ENCODE measurements at places on chromosomes 6 and 20.

GRCh38 chr20:25622049-25622448 lies 1.8 kb downstream of the NANP start:
- peaks cover 23% of the 10 kb centered on the region for H3K4me1 ChIP-seq
- no peak overlapping the region for H3K4me3 ChIP-seq
- no peaks in the 10 kb centered on the region for H3K27me3 ChIP-seq
- DNase-seq, result no peak
- no peaks in the 10 kb centered on the region for H3K36me3 ChIP-seq
- H3K27ac ChIP-seq, result no peak overlapping the region

- no peak overlapping the region for H3K27ac ChIP-seq
- no peaks in the 10 kb centered on the region for H3K36me3 ChIP-seq
- H3K27me3 ChIP-seq, result no peaks in the 10 kb centered on the region
- no peaks in the 10 kb centered on the region for H3K4me1 ChIP-seq
- no peak overlapping the region for H3K4me3 ChIP-seq
Measured at GRCh38 chr6:81226957-81227356, 525.5 kb downstream of the TENT5A start.

GRCh38 chr20:16292226-16292880 lies 280.9 kb downstream of the KIF16B start:
- no peaks in the 10 kb centered on the region for H3K4me1 ChIP-seq
- no peak overlapping the region for H3K27ac ChIP-seq
- no peaks in the 10 kb centered on the region for H3K27me3 ChIP-seq
- no peaks in the 10 kb centered on the region for H3K36me3 ChIP-seq
- no peak overlapping the region for H3K4me3 ChIP-seq

- peaks cover 85% of the 10 kb centered on the region for H3K27me3 ChIP-seq
- H3K36me3 ChIP-seq, result no peaks in the 10 kb centered on the region
- no peak overlapping the region for H3K27ac ChIP-seq
- DNase-seq, result no peak
Measured at GRCh38 chr20:47815416-47815806, 30.1 kb upstream of the SULF2 start.

DNA sequence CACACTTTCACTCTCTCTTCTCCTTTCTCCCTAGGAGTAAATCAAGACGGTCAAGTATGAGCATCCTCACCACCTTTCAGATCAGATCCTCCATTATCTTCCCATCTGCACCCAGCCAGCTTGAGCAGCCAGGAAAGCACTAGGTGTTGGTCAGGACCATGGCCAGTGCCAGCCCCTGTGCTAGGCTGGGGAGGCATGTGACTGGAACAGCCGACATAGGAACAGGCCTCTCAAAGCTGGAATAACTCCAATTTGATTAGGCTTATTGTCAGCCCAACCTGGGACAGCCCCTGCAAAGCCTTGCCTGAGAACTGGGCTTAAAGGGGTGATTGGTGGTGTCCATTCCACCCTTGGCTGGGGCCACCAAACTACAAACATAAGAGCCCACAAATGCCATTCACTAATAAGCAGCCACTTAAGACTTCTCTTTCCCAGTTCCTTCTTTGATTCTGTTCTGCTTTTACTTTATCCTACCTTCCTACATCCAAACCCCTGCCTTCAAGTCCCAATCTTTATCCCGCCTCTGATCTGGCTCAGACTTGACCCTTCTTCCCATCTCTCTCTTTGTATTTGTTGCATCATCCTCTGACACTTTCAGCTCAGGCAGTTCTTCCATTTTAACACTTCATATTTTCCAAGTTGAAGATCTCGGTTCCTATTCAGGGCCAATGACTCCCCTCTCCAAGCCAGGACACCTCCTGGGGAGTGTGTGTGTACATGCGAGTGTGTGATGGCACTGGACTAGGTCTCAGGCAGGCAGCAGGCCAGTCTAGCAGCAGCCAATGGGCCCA lies 4.5 kb upstream of the TREM2 start:
- peaks cover 15% of the 10 kb centered on the region for H3K27me3 ChIP-seq
- no peaks in the 10 kb centered on the region for H3K4me1 ChIP-seq
- DNase-seq, result no peak
- H3K36me3 ChIP-seq, result no peaks in the 10 kb centered on the region
- H3K4me3 ChIP-seq, result no peak overlapping the region
- no peak overlapping the region for H3K27ac ChIP-seq

DNA sequence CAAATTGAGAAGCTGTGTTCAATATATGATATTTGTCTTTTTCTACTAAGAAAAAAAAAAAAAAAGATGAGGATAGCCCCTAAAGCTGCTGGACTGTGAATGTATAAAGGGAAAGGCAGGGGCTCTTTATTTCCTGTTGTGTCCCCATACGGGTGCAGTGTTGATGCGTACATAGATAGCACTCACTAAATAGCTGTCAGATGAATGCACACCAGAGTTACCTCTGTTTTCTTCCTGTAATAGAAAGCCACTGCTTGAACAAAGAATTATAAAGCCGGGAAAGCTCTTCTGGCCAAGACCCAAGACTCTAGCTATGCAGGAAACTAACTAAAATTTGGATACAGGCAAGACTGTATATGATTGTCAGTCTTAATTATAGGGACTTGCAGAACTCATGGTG lies 260.0 kb downstream of the FARS2 start:
- H3K4me3 ChIP-seq, result no peak overlapping the region
- no peaks in the 10 kb centered on the region for H3K27me3 ChIP-seq
- no peak for DNase-seq
- H3K4me1 ChIP-seq, result no peaks in the 10 kb centered on the region
- H3K27ac ChIP-seq, result no peak overlapping the region
- no peaks in the 10 kb centered on the region for H3K36me3 ChIP-seq

DNA sequence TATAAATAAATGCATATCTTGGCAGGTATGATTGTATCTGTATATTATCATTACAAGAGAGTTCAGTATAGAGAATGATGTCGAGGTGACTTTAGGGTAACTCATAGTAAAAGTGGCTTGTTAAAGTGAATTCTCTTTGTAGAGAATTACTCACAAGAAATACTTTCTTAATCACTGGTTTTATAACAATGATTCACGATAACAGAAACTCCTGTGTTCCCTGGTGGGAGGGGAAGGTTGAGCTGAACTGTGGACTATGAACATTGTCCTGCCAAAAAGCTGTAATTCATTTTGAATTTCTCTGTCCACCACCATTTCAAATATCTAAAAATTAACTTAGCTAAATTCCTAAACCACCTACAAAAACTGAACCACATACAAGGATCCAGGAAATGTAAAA lies 7.7 kb downstream of the TPMT start:
- H3K27me3 ChIP-seq, result no peaks in the 10 kb centered on the region
- DNase-seq, result no peak
- H3K4me1 ChIP-seq, result no peaks in the 10 kb centered on the region
- peaks cover 3% of the 10 kb centered on the region for H3K36me3 ChIP-seq
- no peak overlapping the region for H3K27ac ChIP-seq

GRCh38 chr6:11416936-11417576 lies 120.5 kb upstream of the TMEM170B start:
- no peak overlapping the region for H3K4me3 ChIP-seq
- no peaks in the 10 kb centered on the region for H3K4me1 ChIP-seq
- H3K36me3 ChIP-seq, result no peaks in the 10 kb centered on the region

- no peaks in the 10 kb centered on the region for H3K27me3 ChIP-seq
- peaks cover 12% of the 10 kb centered on the region for H3K4me1 ChIP-seq
- no peak overlapping the region for H3K4me3 ChIP-seq
- no peak for DNase-seq
Measured at GRCh38 chr6:116518621-116519368, 7.4 kb downstream of the CALHM5 start.

DNA sequence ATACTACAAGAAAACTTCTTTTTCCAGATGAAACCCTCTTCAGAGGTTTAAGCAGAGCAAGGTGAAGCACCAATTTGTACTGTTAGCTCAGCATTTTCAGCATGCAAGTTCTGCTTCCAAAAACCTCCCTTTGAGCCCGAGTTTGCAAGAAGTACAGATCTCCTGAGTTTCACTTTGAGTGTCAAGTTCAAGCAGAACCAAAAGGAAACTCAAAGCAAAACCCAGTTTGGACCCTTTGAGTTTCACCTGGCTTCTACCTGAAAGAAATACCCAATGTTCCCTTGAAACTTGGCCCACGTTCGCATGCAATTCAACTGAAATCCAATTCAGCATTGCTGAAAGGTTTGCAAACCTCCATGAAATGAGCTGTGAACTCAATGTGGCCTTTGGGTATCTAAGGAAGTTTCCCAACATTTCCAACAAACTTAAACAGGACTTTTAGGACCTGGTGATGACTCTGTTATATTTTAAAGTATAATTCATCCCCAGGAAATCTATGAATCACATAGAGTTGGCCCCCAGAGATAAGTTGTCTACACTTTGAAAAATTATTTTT lies 62.9 kb upstream of the HBS1L start:
- H3K4me1 ChIP-seq, result peaks cover 10% of the 10 kb centered on the region
- no peaks in the 10 kb centered on the region for H3K27me3 ChIP-seq
- H3K36me3 ChIP-seq, result no peaks in the 10 kb centered on the region
- no peak overlapping the region for H3K4me3 ChIP-seq
- H3K27ac ChIP-seq, result no peak overlapping the region
- no peak for DNase-seq

DNA sequence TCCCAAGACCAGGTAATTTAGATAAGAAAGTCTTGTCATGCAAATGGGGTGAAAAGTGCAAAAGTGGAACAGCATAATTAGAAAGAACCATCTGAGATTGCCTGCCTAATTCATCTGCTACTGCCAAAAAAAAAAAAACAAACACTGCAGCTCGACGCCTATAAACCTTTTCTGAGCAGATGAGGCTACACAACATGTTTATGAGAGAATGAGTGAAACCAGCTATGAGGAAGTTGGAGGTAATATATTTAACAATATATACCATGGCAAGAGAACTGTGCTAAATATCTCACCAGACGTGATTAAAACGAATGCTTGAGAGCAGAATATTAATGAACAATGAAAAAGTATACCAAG lies 50.0 kb downstream of the LAMA4 start:
- no peak overlapping the region for H3K4me3 ChIP-seq
- peaks cover 17% of the 10 kb centered on the region for H3K36me3 ChIP-seq
- H3K27me3 ChIP-seq, result no peaks in the 10 kb centered on the region
- no peak overlapping the region for H3K27ac ChIP-seq
- no peak for DNase-seq

DNA sequence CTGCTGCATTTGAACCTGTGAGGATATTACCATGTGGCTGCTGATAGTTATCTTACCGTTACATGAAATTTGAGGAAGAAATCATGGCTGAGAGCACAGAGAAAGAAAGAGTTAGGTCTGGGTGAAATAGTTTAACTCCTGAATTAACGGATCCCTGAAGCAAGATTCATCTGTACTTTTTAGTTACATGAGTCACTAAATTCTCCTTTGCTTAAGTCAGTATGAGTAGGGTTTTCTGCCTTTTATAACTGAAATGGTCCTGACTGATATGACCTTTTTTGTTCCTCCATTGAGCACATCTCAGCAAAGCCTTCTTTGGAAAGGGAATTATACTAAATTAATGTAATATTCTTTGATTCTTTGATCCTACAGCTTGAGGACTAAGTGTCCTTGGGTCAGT lies 333.3 kb upstream of the ZFP64 start:
- no peaks in the 10 kb centered on the region for H3K36me3 ChIP-seq
- no peaks in the 10 kb centered on the region for H3K27me3 ChIP-seq
- no peaks in the 10 kb centered on the region for H3K4me1 ChIP-seq

DNA sequence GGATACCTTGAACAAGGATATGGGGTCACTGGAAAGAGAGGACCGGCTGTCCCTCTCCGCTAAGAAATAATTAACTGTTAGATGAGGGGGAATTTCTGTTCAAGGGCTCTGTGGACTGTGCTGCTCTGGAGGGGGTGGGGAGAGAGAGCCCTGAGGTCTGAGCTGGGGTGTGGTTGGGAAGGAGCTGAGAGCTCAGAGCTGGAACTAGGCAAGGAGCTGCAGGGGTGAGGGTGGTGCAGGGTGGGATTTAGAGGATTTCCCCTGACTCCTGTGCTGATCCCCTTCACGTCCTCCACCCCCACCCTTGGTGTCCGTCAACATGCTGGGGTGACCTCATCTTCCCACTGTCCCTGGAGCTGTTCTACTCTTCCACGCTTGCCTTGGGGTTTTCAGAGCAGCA lies 52.5 kb downstream of the HLA-A start:
- no peak overlapping the region for H3K27ac ChIP-seq
- H3K4me3 ChIP-seq, result no peak overlapping the region
- no peaks in the 10 kb centered on the region for H3K27me3 ChIP-seq
- no peak for DNase-seq
- no peaks in the 10 kb centered on the region for H3K4me1 ChIP-seq

GRCh38 chr6:2921520-2922115 lies 18.5 kb upstream of the SERPINB9 start:
- H3K4me1 ChIP-seq, result peaks cover 10% of the 10 kb centered on the region
- H3K4me3 ChIP-seq, result no peak overlapping the region
- no peak overlapping the region for H3K27ac ChIP-seq

All from heart left ventricle (tissue), 16 donors.